HT1080 (cell line): ENCODE measurements at places on chromosomes 16 and 17.
A peak's percentile ranks its signal among the peaks of the same experiment; 100 is the strongest.

DNA sequence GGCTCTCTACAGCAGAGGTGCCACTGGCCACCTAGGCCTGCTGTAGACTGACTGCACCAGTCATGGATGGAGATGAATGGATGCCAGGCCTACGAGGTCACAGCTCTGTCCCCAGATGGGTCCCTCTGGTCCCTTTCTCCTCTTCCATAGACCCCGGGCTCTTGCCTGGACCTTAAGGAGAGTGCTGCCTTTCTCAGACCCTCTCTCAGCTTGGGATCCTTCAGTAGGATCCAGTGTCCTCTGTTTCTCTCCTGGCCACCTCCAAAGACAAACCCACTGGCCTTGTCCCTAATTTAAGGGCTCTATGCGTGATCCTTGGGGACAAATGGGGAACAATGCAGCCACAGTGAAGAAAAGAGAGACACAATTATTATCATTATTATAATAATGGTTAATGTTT lies 189.3 kb upstream of the C16orf82 start:
- no peak for DNase-seq

- DNase-seq, result no peak
These were observed 302.7 kb downstream of the CA10 start for GRCh38 chr17:51855806-51856205.

GRCh38 chr17:77286641-77287431 lies 146.1 kb downstream of the SEC14L1 start:
- DNase-seq, result peak; percentile 91

DNA sequence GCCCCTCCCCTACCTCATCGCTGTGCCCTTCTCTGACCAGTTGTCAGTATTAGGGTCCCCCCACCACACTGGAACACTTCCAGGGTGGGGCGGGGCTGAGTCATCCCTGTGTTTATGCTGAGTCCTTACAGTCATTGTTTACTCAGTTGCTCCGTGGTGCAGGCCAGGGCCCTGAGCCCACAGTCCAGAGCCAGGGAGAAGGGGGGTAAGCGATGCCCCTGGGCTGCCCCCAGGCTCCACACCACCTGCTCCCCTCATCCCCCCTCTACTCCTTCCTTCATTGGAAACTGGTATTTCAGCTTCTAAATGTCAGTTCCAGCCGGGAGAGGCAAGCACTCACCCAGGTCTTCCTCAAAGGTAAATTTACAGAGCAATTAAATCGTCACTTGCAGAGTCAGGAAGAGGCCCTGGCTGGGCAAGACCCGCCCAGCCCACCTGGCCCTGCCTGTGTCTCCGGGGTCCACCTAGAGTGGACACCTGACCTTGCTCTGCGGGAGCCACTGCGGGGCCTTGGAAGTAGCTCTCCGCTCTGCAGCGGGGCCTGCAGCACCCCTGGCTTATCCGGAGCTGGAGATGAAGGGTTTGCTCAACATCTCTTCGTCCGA lies 4.8 kb downstream of the ATP2A3 start:
- DNase-seq, result peak; percentile 41

DNA sequence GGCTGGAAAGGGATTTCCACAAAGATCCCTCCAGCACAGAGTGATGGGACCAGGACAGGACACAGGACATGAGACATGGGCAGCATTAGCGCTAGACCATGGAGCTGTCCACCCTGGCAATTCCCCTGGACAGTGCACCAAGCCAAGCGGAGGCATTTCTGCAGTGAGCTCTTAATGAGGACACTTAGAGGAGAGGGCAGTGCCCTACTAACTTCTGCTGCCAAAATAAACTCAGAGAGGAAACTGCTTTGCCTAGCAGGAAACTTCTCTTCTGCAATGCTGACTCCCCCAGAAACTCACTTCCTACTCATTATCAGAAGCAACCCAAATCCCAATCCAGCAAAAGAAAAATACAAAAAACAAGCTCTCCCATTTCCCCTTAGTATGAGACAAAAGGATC lies 119.2 kb downstream of the HS3ST2 start:
- no peak for DNase-seq

- no peak for DNase-seq
These were observed 21.9 kb downstream of the KCNJ2 start for GRCh38 chr17:70190959-70191805.
